NCI-H2107 (cell line): ENCODE measurements at places on chromosomes 7 and 10.

DNA sequence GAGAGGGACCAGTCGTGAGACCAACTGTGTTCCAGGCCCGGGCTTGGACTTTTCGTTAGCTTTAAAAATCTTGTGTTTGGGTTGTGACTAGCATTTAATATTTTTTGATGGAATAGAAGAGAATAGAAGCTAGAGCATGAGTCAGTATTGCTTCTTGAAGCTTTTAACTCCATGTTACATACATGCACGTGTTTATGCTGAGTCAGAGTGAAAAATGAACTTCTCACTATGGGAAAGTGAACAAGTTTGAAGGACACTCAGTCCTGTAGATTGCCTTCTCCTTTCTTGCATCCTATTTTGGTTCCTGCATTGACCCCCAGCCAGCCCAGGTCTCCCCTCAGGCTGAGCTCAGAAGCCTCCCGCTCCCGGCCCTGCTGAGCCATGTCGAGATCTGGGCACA lies 31.8 kb downstream of the GHRHR start:
- no peak for DNase-seq

DNA sequence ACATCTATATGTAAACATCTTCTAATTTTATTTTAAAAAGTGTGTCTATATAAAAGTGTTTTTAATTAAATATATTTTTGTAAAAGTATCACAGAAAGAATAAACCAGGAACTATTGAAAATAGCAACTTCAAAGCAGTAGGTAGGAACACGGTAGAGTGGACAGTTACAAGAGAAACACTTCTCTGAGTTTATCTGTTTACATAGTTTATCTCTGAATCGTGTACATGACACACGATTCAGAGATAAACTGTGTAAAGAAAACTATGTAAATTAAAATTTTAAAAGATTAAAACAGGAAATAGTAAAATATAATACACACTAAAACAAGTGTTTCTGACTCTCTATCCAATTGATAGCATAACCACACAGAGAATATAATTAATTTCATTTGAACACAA lies 25.1 kb upstream of the FAM170B start:
- no peak for DNase-seq

- DNase-seq, result no peak
Observed at GRCh38 chr7:106901828-106902441, 36.9 kb downstream of the PIK3CG start.

DNA sequence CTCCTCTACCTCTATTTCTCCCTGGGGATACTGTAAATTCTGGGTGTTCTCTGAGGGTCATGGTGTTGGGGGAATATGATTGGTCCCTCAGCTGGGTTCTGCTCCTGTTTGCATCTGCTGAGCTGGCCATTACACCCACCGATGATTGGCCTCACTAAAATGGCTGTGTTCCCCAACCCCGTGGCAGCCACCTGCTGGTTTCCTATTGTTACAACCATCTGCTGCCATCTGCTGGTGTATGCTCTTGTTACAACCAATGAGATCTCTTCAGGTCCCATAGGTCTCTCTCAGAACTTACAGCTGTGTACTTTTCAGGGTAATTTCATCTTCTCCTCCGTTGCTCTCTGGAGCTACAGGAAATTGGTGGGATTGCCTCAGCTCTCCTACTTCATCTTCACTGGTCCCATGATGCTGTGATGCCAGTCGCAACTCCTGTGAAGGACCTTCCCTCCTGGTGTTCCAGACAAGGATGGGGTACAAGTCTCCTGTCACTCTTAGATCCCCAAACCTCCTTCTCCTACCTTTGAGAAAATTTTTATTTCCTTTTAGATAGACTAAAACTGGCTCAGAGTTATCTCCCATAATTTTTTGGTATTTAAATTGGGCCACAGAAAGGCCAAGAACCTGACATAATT lies 303.5 kb upstream of the SMIM30 start:
- peak; percentile 67 for DNase-seq

DNA sequence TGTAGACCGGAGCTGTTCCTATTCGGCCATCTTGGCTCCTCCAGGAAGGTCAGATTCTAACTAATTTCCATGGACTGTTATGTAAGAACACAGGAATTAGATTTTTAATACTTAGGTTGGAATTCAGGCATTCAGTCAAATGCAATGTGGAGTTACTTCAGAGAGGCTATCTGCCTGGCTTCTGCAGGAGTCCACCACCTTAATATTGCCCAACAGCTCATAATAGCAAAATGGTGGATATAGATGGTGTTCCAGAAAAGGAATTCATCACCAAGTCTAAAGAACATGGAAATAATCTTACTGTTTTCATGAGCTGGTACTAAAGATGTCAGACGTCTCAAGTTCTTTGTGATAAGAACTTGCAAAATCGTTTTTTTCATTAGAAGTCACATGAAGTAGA lies 39.5 kb downstream of the CRHR2 start:
- DNase-seq, result no peak

DNA sequence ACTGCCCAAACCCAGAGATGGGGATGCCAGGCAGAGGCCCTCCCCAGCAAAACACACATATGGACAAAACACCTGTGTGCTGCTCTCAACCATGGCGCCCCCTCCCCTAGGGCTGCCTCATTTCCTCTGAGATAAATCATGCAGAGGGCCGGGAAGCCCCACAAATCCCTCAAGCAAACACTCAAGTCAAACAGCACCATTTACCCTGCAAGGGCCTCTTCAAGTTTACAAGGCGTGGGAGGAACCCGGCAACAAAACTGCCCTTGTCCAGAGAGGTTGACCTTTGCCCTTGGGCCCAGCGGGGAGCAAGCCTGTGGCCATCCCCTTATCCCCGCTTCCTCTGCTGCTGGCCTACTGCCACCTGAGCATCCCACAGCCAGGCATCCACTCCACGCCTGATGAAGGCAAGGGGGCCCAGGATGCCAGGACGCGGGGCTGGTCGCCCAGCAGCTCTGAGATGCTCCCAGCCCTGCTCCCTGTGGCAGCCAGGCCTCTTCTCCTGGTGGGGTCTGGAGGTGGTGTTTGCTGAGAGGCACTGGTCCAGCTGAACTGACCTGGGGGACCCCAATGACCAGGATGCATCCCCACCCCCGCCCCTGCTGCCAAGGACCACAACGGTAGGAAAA lies 77.4 kb downstream of the DLG5 start:
- no peak for DNase-seq

DNA sequence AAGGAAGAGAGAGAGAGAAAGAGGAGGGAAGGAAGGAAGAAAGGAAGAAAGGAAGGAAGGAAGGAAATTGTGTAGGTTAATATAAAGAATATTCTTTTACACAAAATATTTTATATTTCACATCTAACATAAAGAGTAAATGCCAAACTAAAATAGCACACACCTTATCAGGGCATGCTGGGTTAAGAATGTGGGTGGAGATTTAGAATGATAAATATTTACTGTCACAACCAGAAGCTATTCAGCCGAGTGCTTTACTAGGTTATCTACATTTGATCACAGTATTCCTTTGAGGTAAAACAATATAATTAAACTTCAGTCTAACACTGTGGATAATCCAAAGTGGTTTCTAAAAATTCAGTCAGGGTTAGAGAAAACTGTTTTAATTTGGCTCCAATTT lies 103.3 kb downstream of the SEMA3A start:
- DNase-seq, result no peak

GRCh38 chr10:102068216-102068615 lies 3.1 kb downstream of the HPS6 start:
- DNase-seq, result no peak

- no peak for DNase-seq
Observed at GRCh38 chr10:99708428-99709012, 23.4 kb downstream of the COX15 start.

DNA sequence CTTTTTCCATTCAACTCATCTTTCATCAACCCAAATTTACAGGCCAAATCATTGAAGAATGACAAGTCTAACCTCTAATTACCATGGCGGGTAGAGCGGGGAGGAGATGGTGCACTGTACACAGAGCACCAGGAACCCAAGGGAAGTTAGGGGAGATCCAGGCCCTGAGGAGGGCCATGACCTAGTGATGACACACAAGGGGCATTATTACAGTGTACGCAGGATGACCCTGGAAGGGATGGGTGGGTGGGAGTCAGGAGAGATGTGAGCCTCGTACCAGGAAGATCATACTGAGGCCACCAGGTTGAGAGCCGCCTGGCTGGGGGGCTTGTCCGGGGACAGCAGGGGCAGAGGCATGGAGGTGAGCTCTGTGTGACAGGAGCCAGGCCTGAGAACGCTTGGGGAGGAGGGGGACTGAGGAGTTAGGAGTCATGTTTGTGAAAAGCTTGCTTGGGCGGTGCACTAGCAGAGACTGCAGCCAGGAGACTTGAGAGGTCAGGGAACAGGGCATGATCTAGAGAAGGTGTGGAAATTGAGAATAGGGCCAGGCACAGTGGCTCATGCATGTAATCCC lies 89.5 kb upstream of the CCNY start:
- DNase-seq, result no peak

DNA sequence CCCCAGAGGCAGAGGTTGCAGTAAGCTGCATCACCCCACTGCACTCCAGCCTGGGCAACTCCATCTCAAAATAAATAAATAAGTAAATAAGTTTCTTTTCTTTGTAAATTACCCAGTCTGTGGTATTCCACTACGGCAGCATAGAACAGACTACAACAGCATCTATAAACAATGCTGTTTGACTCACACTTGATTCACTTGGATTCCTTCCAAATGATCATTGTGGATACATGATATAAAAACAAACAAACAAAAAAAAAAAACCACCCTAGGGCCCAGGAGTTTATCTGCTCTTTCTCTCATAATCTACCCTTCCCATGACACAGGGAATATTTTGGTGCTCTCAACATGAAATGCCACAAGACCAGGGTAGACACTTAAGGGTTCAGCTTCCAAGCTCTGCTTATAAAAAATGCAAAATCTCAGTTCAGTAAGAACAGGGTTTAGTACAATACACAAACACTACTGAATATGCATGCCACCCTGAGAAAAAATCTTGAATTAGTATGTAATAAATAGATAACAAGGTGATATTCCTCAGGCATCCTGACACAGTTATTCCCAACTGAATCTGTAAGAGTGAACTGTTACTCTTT lies 200.9 kb downstream of the FAM107B start:
- DNase-seq, result no peak

DNA sequence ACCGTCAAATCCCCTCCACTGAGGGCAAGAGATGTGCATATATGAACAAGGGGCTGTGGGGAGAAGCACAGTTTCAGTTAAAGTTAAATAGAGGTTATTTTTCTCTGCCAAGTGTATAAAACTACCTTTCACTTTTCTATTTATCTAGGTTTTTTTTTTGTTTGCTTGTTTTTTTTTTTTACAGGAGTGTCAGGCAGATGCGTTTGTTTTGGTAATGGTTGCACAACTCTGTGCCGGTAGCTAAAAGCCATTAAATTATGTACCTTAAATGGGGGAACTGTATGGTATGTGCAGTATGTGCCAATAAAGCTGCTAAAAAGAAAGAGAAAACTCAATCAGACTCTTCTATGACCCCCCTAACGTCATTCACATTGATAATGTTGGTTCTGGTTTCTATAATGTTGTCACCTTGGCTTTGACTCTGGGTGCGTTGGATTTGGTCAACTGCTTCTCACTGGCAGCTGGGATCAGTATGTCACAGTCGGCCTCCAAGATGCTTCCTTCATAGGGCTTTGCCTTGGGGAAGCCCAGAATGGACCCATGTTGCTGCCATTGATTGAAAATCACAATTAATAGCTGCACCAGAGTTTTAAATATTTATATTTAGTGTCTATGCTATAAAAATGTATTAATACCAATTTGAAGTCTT lies 34.2 kb downstream of the GLUD1 start:
- DNase-seq, result no peak

- DNase-seq, result no peak
Observed at GRCh38 chr10:31340343-31340742, 21.3 kb downstream of the ZEB1 start.

DNA sequence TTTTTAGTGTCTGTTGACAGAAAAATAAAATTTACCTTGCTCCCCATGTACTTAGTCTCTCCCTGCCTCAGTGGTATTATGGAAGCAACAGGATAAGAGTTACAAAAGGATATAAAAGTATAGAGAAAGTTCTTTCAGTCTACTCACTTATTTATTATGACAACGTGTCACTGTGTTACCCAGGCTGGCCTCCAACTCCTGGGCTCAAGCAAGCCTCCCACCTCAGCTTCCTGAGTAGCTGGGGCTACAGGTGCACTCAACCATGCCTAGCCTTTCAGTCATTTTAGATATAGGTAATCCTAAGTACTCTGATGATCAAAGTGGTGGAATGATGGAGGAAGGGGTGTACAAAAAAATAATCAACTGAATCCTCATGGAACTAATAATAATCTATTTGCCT lies 215.2 kb upstream of the MKLN1 start:
- DNase-seq, result no peak

DNA sequence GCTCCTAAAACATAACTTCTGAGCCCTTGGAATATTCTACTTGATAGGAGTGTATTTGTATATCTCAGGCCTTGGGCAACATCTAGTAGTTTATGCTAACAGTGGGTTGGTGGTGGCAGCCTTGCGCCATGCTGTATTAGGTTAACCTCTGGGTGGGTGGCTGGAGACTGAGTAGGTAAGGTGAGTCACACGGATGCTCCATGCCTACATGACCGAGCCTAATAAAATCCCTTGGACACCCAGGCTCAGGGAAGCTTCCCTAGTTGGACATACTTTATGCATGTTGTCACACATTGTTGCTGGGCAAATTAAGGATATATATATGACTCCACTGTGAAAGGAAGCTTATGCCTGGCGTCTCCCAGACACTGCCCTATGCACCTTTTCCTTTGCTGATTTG lies 6.0 kb upstream of the DAGLB start:
- no peak for DNase-seq

DNA sequence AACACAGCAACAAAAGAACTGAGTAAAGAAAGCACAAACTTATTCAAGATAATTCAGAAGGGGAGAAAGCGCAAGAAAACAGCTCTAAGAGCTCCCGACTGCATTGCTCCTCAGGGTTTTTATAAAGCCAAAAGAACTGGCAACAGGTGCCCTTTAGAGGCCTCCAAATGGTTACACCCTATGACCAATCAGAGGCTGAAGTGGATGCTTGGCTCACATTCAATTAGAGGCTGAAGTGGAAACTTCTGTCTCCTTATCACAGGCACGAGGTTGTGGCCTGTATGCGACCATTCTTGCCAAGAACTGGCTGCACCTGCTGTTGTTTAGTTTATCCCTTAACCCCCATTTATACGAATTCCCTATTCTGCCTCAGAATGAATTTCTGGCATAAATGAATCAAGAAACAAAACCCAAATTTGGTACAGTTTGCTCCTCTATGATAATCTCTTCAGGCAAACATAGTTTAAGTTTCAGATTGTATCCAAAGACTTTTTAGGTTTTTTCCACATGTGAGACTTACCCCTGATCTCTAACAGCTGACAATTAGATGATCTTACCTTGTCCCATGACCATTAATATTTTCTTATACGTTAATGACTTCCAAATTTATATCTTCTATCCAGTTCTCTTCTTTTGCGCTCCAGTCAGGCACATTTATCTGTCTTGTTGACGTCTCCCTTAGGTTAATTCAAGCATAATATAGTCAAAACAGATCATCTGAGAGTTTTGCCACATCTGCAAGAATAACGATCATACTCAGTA lies 504.8 kb downstream of the NXPH1 start:
- DNase-seq, result peak; percentile 81

DNA sequence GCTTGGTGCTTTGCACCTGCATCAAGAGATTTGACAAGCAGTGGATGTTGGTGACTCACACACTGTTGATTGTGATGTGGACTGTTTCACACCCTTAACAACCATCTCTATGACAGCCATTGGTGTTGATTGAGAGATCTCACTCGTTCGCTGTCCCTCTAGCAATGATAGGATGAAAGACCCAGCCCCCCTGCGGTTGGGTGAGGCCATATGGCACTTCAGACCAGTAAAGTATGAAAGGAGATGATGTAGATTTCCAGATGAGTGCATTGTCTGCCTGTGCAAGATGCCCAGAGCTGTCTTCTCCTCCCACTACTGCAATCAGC lies 138.7 kb upstream of the PRR15 start:
- no peak for DNase-seq
